ENCODE measurements at places on chromosomes 12 and 14.
A peak's percentile ranks its signal among the peaks of the same experiment; 100 is the strongest.

DNA sequence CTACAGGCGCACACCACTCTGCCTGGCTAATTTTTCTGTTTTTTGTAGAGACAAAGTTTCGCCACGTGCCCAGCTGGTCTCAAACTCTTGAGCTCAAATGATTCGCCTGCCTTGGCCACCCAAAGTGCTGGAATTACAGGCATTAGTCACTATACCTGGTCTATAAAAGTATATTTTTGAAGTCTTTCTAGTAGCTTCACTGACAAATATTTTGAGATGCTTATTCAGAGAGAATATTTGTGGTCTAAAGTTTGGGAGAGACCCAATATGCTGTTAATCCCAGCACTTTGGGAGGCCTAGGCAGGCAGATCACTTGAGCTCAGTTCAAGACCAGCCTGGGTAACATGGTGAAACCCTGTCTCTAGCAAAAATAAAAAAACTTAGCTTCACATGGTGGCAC lies 22.0 kb upstream of the PPP1R12A start:
- no peak for DNase-seq

GRCh38 chr12:62808166-62808879 lies 126.6 kb downstream of the PPM1H start:
- peak; percentile 40 for DNase-seq

GRCh38 chr12:70536650-70537049 lies 100.6 kb downstream of the PTPRB start:
- peak; percentile 60 for DNase-seq

DNA sequence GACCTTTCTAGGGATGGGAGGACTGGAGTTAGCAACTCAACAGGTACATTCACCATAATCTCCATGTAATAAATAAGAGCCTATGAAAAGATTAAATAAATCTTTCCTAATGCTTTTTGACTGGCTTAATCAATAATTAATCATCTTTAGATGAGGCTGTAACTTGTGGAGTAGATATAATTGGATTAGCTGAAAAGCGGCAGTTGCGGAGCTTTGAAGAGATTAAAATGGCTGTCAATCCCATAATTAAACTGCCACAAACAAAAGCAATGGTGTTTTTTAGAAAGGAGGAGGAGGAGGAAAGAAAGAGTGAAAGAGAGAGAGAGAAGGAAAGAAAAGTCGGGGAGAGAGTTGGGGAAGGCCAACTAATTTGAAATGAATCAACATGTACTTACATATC lies 70.7 kb upstream of the TMEM263 start:
- no peak for DNase-seq

DNA sequence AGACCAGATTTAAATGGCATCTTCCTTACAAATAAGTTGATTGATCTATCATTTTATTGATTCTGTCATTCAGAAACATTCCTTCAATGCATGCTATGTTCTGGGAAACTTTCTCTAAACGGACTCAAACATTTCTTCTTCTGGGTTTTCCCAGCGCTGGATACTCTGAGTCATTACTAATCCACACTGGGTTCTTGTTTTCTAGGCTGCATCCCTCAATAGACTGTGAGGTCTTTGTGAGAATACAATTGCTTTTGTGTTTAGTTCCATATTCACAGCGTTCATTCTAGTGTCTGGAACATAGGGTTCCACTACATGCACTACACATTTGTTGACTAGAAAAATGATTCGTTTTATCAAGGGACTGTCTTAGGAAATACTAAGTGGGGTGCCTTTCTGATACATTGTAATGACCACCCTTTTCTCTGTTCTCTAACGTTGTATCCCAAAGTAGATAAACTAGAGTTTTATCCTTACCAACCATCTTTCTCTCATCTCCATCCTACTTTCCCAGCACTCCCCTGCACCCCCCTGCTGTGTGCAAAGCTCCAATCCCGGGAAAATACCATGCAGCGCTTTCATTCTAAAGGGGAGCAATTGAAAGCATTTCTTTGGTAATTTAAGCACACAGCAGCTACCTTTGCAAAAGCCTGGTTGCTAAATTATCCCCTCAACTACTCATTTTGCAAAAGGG lies 878.7 kb downstream of the DIO2 start:
- DNase-seq = peak; percentile 73

- DNase-seq = peak; percentile 49
Measured at GRCh38 chr12:72610342-72610741, 338.2 kb downstream of the TRHDE start.

DNA sequence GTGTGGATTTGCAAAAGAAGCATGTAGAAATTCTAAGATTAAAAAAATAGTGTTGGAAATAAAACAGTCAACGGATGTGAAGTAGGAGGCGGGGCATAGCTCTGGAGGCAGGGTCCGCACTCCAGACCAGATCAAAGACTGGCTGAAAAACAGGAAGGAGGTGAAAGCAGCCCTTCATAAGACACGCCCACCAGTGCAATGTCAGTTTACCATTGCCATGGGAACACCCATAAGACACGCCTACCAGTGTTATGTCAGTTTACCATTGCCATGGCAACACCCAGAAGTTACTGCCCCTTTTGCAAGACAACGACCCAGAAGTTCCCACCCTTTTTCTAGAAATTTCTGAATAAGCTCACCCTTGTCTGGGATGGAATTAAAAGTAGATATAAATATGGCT lies 87.1 kb downstream of the FZD10 start:
- peak; percentile 74 for DNase-seq

GRCh38 chr12:95118138-95118787 lies 44.8 kb upstream of the NR2C1 start:
- DNase-seq = no peak

- DNase-seq = no peak
Measured at GRCh38 chr12:30963709-30964564, 37.4 kb downstream of the TSPAN11 start.

GRCh38 chr12:107091989-107092641 lies 1.2 kb downstream of the CRY1 start:
- DNase-seq = peak; percentile 80

DNA sequence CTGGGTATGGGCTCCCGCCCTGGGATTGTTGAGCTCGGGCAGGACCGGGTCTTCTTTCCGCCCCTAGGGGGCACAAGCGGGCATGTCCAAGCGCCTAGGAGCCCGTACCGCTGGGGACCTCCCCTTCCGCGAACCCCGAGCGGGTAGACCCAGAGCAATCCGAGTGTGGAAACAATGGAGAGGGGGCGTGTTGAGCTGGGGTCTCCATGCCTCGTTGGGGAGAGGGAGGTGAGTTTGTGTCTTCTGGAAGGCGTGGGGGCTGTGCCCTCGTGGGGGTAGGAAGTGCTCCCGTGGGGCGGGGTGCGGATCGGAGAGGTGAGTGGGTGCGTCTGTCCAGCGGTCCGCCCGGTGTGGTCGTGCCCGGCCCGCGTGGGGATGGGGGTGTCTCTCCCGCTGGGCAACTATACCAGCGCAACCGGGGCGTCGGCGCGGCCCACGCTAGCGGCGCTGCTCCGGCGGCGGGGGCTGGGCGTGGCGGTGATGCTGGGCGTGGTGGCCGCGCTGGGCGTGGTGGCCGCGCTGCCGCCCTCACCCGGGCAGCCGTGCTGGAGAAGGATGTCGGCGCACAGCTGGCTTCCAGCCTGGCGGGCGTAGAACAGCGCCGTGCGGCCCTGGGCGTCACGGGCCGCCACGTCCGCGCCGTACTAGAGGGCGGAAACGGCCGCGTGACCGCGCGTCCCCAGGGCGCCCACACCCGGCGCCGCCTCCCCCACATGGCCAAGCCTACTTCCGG lies 12.2 kb downstream of the AGAP2 start:
- peak; percentile 97 for DNase-seq

DNA sequence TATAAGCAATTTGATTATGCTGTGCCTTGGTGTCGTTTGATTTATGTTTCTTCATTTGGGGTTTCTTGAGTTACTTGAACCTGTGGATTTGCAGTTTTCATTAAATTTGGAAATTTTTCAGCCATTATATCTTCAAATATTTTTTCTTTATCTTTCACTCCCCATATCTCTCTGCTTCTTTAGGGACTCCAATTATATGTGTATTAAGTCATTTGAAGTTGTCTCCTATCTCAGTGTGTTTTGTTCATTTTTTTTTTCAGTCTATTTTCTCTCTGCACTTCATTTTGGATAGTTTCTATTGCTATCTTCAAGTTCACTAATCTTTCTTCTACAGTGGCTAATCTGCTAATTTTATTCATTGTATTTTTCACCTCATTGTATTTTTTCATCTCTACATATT lies 29.4 kb upstream of the RTRAF start:
- DNase-seq = no peak

- DNase-seq = peak; percentile 45
Measured at GRCh38 chr14:101584055-101584859, 23.0 kb downstream of the DIO3 start.

- DNase-seq = peak; percentile 99
Measured at GRCh38 chr12:124745891-124746570, 117.6 kb downstream of the SCARB1 start.

DNA sequence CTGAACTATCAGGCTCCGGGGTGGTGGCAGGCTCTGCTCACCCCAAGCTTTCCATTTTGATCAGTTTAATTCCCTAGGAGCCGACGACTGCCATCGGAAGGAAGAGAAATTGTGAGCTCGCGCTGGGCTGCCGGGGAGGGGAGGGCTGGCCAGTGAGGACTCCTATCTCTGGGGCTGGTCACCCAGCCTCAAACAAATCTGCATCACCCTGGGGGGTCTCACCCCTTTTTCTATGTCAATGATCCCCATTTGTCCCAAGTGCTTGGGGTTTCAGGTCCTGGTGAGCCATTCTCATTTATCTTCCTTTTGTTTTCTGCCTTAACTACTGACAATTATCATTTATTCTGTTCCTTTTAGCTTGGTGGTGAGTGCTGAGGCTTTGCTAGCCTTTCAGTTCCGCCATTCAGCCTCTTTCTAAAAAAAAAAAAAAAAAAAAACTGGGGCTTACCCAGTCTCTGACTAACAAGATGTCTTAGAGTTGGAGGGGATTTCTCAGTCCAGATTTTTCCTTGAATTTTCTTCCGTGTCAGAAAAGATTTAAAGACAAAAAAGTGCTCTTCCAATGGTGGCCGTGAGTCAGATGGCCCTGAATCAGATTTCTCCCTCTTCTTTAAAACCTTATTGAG lies 22.8 kb upstream of the USP44 start:
- peak; percentile 88 for DNase-seq

- no peak for DNase-seq
Measured at GRCh38 chr12:75913502-75914351, 117.8 kb downstream of the PHLDA1 start.

DNA sequence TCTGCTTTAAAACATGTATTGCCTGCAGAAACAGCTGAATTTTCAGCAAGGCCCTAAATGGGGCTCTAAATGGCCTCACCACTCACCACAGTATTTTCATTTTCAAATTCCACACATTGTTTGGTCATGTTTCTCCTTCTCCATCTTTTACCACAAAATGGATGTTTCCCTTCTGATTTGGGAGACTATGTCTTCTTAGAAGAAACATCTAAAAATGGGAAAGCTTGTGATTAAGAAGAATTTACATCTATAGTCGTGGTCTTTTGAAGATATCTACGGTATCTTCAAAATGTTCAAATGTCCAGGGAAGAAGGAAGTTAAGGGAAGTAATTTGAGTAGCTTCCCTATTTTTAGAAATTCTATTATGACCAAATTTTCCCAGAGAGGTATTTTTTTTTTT lies 20.7 kb upstream of the TUBA1C start:
- no peak for DNase-seq

DNA sequence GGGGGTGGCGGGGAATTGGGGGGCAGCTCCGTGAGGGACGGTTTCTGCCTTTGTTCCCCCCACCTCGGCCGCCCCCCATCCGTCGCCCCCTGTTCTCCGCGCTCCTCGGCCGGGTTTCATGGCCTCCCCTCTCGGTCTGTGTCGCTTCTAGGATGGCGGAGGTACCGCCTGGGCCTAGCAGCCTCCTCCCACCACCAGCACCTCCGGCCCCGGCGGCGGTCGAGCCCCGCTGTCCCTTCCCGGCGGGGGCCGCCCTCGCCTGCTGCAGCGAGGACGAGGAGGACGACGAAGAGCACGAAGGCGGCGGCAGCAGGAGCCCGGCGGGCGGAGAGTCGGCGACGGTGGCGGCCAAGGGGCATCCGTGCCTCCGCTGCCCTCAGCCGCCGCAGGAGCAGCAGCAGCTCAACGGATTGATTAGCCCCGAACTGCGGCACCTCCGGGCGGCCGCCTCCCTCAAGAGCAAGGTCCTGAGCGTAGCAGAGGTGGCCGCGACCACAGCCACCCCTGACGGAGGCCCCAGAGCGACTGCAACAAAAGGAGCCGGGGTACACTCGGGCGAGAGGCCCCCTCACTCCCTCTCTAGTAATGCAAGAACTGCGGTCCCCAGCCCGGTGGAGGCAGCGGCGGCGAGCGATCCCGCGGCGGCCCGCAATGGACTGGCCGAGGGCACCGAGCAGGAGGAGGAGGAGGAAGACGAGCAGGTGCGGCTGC lies 575 bp downstream of the NAA30 start:
- DNase-seq = peak; percentile 80

DNA sequence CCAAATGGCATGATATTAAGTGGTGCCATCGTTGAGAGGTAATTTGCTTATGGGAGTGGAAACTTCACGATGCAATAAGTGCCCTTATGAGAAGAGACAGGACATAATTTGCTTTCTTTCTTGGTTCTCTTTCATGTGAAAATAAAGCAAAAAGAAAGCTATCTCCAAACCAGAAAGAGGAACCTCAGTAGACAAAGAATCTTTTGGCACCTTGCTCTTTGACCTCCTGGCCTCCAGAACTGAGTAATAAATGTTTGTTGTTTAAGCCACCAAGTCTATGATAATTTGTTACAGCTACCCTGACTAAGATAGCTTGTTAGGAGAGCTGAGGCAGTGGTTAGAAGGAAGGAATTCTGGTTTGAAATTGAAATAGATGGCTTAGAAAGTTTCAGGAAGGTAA lies 39.6 kb downstream of the CCER1 start:
- no peak for DNase-seq

DNA sequence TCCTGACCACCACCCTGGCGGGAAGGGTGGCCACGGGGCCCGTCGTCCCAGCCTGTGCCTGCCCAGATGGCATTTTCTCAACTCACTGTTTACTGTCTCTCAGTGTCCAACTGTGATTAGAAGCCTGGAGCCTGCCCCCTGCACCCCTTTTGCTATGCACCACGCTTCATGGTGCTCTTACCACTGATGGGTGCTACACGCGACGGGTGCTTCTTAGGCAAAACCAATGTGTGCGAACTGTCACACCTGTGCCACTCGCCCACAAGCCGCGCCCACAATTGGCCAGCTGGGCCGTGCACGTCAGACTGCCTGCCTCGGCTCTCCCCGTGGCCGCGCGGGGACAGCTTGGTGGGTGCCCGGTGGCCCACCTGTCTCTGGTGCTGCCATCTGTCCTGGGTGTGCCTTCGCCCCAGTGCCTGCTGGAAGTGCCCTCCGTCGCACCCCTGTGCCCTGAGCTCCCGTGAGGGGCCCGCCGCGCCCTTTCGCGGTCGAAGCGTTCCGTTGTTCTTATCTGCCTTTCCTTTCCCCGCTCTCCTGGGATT lies 15.1 kb upstream of the AMN start:
- DNase-seq = no peak

GRCh38 chr12:39780913-39781446 lies 161.4 kb upstream of the ABCD2 start:
- no peak for DNase-seq

GRCh38 chr14:72907886-72908285 lies 14.0 kb upstream of the DPF3 start:
- DNase-seq = peak; percentile 63

GRCh38 chr12:66813137-66813892 lies 134.4 kb upstream of the GRIP1 start:
- DNase-seq = no peak

All from endodermal cell (in vitro differentiated cells).